Activated naive CD8-positive, alpha-beta T cell treated with anti-CD3 and anti-CD28 coated beads for 36 hours (primary cell): ENCODE measurements at places on chromosomes 4 and X. TPM values are rescaled to one million over a fixed set of nuclear protein-coding genes. Genes with fewer than 3 reads are reported as not detected.

The SCRG1 gene
- not detected for total RNA-seq

The RHOXF2B gene
- total RNA-seq: not detected

The MAGEA2 gene
- total RNA-seq: not detected

The CLNK gene
- 0.35 TPM for total RNA-seq

The SMARCA1 gene
- 0.47 TPM for total RNA-seq

The SPANXC gene
- not detected for total RNA-seq

The QRFPR gene
- total RNA-seq: not detected

The MAOA gene
- 0.60 TPM for total RNA-seq

The AFF2 gene
- total RNA-seq: 1.4 TPM

The CENPE gene
- 36.8 TPM for total RNA-seq

The CCSER1 gene
- 0.42 TPM for total RNA-seq

The YIPF7 gene
- not detected for total RNA-seq

The CLDN2 gene
- not detected for total RNA-seq

The FGFBP1 gene
- total RNA-seq: not detected

The SH3D19 gene
- not detected for total RNA-seq

The FOXR2 gene
- not detected for total RNA-seq

The NLGN4X gene
- total RNA-seq: not detected

The CTAG2 gene
- total RNA-seq: 39.6 TPM

The LRAT gene
- total RNA-seq: 0.12 TPM

The TBX22 gene
- total RNA-seq: not detected

The DKK2 gene
- total RNA-seq: not detected
